Midbrain (tissue), 1 donor: ENCODE measurements at places on chromosomes 5 and 9.

GRCh38 chr5:50727149-50727496, 60.7 kb downstream of the PARP8 start:
- DNase-seq = no peak

DNA sequence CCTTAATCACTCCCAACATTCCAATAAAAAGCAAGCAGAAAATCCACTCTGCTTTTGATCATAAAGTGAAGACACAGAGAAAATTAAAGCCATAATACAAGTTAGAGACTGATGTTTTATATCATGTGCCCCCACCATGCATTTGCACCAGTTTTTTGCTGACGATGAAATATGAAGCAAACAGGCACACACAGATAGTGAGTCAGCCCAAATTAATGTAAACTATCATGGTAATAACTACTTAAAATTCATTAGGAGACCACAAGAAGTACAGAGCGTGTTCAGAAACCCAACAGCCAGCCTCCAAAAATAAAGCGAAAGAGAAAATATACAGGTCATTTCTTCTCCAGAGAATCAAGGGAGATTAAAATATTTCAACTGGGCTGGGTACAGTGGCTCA, 46.4 kb upstream of the KDM4C start:
- DNase-seq = no peak

- no peak for DNase-seq
Measured at GRCh38 chr5:150473673-150474358, 24.3 kb upstream of the RPS14 start.

- no peak for DNase-seq
Measured at GRCh38 chr5:77204967-77205366, 5.5 kb upstream of the PDE8B start.

- no peak for DNase-seq
Measured at GRCh38 chr9:18143073-18143745, 330.7 kb upstream of the ADAMTSL1 start.

- DNase-seq = no peak
Measured at GRCh38 chr9:92010705-92011536, 60.9 kb upstream of the ROR2 start.

DNA sequence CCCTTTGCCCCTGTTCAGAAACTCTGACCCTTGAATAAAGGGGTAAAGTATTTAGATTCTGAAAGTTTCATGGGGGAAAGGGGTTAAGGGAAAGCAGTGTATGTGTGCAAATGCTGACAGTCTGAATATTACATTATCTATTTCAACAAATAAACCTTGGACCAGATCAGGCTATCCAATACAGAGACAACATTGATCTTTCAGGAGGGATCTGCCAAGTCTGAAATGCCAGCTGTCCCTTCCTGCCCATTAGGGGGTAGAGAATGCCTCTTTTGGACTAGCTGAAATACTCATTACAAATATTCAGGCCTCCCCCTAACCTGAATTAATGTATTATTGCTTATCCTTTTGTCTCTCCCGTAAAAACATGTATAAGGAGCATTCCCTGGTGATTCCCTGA, 219.5 kb downstream of the NR3C1 start:
- no peak for DNase-seq

DNA sequence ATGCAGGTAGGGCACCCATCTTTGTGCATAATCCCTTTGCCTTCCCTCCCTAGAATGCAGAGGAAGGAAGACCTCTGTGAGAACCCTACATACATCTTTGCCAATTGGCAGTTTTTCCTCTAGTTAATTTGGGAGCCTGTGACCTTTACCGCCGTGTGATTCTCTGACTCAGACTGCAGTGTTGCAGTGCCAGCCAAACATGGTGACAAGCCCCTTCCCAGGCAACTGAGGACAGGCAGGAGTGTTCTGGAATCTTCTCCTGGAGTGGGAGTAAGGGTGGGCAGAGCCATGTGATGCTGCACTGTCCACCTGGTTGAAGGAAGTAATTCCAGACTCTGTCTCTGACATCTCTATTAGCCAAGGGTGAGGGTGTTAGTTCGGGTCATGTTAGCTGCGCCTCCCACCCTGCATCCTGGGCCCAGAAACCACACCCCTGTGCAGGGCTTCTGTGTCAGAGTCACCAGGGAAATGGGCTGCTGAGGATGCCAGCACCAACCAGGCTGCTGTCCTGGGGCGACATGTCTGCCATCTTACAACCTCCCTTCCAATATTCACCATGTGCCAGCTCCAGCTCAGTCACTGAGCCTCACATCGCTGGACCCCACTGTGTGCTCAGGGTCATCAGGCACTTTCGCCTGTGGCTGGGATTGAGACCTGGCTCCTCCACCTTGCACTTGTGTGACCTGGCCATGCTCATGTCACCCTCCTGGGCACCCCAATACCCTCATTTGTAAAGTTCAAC, 21.8 kb downstream of the KCNIP1 start:
- no peak for DNase-seq

GRCh38 chr9:34701769-34702736, 7.9 kb downstream of the CCL21 start:
- DNase-seq = peak; percentile 87

DNA sequence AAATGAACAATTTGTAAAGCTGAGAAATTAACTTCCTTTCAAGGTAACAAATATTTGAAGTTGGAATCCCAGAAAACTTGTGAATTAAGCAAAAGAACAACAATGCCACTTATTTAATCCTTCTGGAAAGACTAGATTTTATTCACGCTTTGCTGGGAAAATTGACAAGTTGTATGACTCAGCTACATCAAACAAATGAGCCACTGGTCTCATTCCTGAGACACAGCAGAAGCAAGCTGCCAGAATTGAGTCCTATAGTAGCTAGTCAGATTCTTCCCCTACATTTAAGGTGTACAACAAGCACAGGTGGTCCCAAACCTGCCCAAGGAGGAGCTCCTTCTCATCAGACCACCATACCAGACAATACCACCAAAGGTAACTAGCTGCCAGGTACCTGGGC, 280.7 kb downstream of the SPOCK1 start:
- DNase-seq = peak; percentile 53

GRCh38 chr9:108854641-108855528, 901 bp downstream of the ACTL7B start:
- DNase-seq = no peak

DNA sequence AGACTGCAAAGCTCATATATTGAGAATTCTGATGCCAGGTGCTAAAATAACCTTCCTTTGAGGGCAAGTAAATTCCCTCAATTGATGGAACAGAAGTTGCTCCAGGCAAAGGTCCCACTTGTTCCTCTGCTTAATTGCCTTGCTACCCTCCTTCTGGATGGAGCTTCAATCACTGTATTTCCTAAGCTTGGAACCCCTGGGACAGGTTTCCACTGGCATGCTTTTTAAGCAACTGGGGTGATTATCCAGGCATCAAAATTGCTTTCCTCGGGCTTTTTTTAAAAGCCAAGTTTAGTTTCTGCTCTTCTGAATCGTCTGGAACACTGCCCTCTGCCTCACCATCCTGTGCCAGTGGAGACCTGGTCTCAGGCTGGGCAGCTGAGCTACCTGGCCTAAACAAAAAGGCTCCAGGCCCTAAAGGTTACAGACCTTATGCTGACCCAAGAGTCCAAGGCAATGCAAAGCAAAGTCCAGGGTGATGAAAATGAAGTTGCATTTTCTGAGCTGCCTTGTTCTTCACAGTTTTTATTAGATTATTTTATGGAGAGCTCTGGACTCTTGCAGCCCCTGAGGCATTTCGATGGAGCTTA, 167.9 kb upstream of the CD180 start:
- DNase-seq = no peak

GRCh38 chr5:55920784-55921183, 69.6 kb downstream of the IL31RA start:
- peak; percentile 38 for DNase-seq

GRCh38 chr5:149422366-149423048, 43.4 kb upstream of the IL17B start:
- no peak for DNase-seq
